ENCODE measurements at places on chromosomes 12 and 14.

DNA sequence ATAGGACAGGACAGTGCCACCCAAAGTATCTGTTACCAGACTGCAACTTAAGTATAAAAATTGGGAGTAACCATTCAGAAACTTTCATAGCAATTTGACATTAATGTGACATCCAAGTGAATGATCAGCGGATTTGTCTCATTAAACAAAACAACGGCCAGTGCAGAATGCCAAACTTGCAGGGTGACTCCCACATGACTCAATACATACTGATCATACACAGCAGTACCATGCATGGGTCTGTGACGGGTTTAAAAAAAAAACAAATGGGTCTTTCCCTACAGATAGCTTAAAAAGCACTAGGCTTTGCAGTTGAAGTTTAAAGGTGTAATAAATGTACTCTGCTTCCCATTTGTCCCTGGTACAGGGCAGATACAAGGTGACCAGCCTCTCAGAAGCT lies 116.6 kb downstream of the SLC35F4 start:
- no peaks in the 10 kb centered on the region for H3K36me3 ChIP-seq
- no peaks in the 10 kb centered on the region for H3K27me3 ChIP-seq
- H3K27ac ChIP-seq, result no peak overlapping the region
- H3K4me1 ChIP-seq, result peaks cover 18% of the 10 kb centered on the region
- peak; percentile 51 for DNase-seq

DNA sequence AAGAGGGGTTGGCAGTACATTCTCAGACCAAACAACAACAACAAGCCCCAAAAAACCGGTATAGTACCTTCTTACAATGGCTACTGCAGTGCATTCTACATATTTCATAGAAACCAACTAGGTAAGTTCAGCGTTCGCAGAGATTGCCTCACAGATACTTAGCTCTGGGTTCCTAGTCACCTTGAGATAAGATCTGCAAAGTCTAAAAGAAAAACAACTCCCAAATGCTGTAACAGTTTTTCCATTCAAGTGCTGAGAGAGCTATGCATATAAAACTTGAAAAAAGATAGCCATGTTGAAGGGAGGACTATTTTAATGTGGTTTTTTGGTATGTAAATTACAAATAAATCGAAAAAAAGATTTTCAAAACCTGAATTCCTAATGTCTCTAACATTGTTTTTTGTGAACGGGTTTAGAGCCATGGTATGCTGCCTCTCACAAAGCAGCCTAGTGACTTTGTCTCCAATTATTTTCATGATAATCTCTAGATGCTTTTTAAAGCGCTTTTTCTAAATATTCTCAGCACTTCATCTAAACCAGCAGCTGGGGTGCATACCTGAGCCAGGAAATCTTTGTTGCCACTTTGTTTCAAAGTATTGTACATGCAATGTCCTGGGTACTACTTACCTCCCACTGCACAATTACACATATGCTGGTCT lies 56.6 kb upstream of the CRACR2A start:
- no peak overlapping the region for H3K4me3 ChIP-seq
- H3K27me3 ChIP-seq, result no peaks in the 10 kb centered on the region
- no peaks in the 10 kb centered on the region for H3K4me1 ChIP-seq
- H3K36me3 ChIP-seq, result no peaks in the 10 kb centered on the region
- DNase-seq, result peak; percentile 14

DNA sequence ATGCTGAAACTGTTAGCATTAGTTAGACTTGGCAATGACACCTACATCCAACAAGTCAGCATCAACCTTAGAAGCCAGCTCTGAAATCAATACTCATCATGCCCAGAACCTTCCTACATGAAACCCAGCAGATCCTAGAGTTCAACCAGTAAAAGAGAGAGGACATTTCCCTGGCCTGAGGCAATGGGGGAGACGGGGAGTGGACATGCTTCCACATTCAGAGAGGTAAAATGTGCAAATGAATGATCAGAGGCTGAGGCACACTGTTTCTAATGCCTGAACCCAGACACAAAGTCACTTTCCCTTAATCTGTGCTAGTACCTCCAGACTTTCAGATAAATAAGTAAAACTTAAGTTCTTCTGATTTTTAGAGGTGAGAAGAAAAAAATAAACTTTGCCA lies 34.5 kb downstream of the ERO1A start:
- no peaks in the 10 kb centered on the region for H3K27me3 ChIP-seq
- no peak for DNase-seq
- H3K36me3 ChIP-seq, result peaks cover 10% of the 10 kb centered on the region
- H3K4me1 ChIP-seq, result no peaks in the 10 kb centered on the region
- no peak overlapping the region for H3K4me3 ChIP-seq

GRCh38 chr14:55426891-55427290 lies 13.5 kb downstream of the TBPL2 start:
- no peak overlapping the region for H3K27ac ChIP-seq
- H3K36me3 ChIP-seq, result no peaks in the 10 kb centered on the region
- DNase-seq, result no peak
- H3K27me3 ChIP-seq, result peaks cover 5% of the 10 kb centered on the region
- no peaks in the 10 kb centered on the region for H3K4me1 ChIP-seq
- H3K4me3 ChIP-seq, result no peak overlapping the region

DNA sequence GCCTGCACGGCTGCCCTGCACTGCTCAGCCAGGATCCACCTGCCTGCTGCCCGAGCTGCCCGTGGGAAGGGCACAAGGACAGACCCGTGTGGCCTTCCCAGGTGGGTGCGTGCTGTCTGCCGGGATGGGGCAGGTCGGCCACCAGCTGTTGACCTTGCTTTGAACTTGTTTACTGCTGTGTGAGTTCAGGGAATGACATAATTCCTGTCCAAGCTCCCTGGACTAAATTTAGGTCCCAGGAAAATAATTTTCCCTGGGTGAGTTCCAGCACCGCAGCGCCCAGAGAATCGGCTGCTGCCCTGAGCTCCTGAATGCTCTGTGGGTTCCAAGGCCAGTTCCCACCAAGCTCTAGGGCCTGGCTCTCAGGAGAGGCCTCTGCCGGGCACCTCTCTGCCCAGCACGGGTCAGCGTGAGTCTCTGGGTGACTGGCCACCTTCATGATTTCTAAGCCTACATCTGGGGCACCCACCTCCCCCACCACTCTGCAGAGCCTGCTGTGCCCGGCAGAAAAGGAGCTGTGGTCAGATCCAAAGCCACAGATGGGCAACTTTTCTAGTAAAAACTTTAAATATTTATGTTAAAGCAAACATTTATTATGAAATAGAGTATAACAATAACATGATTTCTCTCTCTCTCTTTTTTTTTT lies 27.2 kb upstream of the MLXIP start:
- no peak overlapping the region for H3K4me3 ChIP-seq
- H3K4me1 ChIP-seq, result peaks cover 2% of the 10 kb centered on the region
- H3K27me3 ChIP-seq, result no peaks in the 10 kb centered on the region
- no peaks in the 10 kb centered on the region for H3K36me3 ChIP-seq
